ENCODE measurements at places on chromosomes 7 and 10.

DNA sequence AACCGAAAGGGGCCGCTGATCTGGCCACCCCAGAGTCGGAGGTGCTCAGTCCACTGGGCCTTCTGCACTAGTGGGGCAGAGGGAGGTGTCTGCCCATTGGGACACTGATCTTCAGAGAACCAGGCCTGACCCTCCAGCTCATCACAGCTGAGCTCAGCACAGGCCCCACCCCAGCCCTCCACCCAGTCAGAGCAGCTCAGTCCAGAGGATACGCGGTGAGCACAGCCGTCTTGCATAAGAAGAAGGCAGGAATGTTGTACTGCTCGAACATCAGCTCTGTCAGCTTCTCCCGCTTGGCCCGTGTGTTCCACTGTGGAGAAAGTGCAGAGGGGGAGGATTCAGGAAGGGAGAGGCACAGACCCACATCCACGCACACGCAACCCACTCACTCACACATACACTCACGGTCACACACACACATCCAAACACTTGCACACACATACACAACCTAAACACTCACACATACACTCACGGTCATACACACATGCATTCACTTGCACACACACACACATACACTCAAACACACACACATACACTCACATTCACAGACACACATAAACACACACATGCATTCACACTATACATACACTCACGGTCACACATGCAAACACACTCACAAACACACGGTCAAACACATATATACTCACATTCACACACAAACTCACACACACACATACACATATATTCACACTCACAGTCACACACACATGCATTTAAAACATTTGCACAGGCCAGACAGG, 6.3 kb downstream of the ACTL6B start:
- DNase-seq = no peak

- peak; percentile 38 for DNase-seq
Observed at GRCh38 chr10:103605359-103606096, 112.0 kb downstream of the NEURL1 start.

- peak; percentile 69 for DNase-seq
Observed at GRCh38 chr7:143372070-143372469, 9.1 kb upstream of the ZYX start.

DNA sequence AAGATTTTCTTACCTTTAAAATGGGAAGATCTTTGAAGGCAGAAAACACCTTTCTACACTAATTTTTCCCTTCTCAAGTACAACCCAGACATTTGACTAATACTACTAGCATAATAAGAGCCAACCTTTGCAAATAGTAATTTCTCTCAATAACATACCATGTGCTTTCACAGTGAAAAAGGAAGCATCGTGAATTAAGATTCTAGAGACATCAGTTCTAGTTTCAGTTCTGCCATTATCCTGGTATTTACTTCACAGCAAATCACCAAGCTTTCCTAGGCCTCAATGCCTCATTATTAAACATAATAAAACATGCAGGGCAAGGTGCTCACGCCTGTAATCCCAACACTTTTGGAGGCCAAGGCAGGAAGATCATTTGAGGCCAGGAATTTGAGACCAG, 24.9 kb downstream of the GSAP start:
- DNase-seq = no peak

DNA sequence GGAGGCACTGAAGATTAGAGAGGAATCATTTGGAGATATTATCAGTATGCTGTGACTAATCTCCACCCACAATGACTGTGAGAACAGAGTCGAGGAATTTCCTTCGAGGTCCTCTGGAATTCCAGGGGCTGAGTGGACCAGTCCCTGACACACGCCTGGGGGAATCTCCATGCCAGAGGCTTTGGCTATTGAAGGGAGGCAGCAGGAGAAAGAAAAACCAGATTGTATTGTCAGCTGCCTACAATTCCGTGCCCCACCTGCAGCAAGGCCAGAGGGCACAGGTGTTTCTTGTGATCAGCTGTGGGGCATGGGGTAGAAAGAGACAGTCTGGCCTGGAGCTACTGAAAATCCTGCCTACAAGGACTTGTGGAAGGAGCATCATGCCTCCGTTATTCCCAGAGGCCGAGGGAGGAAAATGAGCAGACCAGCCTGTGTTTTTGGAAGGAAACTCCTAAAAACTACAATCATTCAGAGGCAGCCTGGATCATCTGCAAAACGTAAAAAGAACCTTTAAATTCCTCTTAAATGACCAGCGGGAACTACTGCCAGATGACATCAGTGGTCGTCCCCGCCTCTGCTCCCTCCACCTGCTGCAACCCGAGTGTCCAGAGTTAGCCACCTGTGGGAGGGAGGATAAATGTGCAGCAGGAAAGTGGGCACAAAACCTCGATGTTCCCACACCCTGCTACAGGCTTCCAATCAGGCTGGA, 25.4 kb upstream of the ANK3 start:
- DNase-seq = no peak

GRCh38 chr10:61642150-61642571, 20.6 kb upstream of the CABCOCO1 start:
- no peak for DNase-seq

GRCh38 chr10:63630931-63631680, 109.9 kb downstream of the REEP3 start:
- no peak for DNase-seq

DNA sequence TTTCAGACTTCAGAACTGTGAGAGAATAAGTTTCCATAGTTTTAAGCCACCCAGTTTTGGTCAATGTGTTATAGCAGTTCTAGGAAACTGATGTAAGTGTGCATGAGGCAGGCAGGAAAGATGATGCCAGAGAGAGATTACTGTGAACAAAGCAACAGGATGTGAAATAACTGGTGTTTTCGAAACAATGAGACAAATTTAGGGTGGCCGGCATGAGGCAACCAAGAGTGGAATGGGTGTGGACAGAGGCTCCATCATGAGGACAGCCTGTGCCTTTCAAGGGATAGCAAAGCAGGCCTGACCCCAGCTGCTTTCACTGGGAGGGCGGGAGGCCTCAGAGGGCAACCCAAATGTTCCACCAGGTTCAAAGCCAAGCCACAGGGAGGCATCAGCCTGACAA, 67.3 kb upstream of the UCN3 start:
- peak; percentile 77 for DNase-seq

- DNase-seq = no peak
Observed at GRCh38 chr7:77383333-77383740, 32.8 kb downstream of the GSAP start.

DNA sequence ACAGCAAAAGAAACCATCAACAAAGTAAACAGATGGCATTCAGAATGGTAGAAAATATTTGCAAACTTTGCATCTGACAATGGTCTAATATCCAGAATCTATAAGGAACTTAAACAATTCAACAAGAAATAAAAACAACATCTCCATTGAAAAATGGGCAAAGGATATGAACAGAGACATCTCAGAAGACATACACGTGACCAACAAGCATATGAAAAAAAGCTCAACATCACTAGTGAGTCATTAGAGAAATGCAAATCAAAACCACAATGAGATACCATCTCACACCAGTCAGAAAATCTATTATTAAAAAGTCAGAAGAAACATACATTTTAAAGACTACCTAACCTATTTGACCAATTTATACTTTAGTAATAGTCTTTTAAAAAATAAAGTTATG, 571.3 kb upstream of the NRG3 start:
- no peak for DNase-seq

DNA sequence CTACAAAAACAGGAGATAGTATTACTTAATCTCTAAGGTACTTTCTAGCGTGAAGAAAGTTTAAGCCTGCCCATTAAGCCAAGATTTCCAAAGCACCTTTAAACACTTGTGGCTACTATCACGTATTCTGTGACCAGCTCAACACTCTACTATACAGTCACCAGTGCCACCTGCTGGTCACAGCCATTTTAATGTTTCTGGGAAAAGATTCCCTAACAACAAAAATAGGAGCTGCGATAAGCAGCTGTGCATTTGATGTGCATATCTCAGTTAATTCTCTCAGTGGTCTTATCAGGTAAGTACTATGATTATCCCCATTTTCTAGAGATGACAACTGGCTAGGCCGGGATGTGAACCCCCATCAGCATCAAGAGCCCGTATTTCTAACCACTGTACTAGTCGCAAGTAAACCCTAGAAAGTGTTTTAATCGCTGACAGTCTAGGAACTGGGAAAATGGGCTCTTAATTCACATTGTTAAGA, 860 bp downstream of the SEC31B start:
- peak; percentile 40 for DNase-seq

DNA sequence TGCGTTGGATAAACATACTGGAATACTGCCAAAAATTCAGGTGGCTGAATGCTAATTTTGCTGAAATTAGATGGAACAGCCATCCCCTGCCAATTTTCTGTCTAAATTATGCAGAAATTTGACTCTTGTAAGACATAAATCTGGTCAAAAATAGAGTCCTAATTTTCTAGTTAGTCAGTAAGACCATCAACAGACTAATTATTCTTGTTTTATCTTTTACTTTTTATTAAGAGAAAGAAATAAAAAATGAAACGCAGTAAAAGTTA, 110.3 kb upstream of the GATA3 start:
- DNase-seq = no peak

DNA sequence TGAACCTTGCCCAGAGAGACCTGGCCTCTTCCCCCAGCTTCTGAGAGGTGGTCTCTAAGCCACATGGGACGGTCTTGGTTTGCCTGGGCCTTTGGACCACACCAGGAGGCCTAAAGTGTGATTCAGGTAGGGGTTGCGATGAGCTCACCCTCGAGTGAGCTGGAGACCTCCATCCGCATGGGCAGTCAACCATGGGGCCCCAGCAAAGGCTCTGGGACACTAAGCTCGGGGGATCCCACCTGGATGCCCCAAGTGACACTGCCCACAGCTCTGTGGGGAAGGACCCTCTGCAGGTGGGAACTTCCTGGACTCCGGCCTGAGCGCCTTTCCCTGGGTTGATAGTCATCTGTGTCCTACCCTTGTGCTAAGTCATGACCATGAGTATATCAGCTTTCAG, 57.1 kb upstream of the FAM20C start:
- no peak for DNase-seq

- no peak for DNase-seq
Observed at GRCh38 chr10:127278001-127278400, 81.6 kb upstream of the INSYN2A start.
